ENCODE measurements at places on chromosomes 5 and 9.

- H3K4me1 ChIP-seq = peaks cover 10% of the 10 kb centered on the region
- peaks cover 8% of the 10 kb centered on the region for H3K27me3 ChIP-seq
- peak; percentile 61 for DNase-seq
- no peak overlapping the region for H3K4me3 ChIP-seq
- H3K36me3 ChIP-seq = no peaks in the 10 kb centered on the region
- H3K27ac ChIP-seq = no peak overlapping the region
Observed at GRCh38 chr5:5497152-5497788, 74.8 kb downstream of the ICE1 start.

DNA sequence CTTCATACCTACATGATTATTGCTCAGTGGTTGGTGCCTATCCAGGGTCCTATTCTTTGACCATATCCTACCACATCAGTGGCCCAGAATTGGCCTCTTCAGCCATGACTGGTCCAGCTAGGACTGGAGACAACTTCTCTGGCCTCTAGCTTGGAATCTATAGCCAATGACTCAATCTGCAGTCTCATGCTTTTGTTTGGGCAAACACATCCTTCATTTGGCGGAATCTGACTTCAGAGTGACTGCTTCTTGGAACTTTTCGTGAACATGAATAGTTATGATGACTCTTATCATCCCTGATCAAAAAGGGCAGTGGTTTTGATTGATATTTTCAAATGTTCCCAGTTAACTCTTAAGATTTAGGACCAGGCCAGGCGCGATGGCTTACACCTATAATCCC is 134.1 kb downstream of the PAPPA start:
- peaks cover 19% of the 10 kb centered on the region for H3K4me1 ChIP-seq
- peak overlapping the region; percentile 61 for H3K4me3 ChIP-seq
- peak; percentile 25 for DNase-seq
- peaks cover 17% of the 10 kb centered on the region for H3K36me3 ChIP-seq
- H3K27ac ChIP-seq = peak overlapping the region; percentile 76

GRCh38 chr9:72255569-72255968 is 106.3 kb downstream of the GDA start:
- no peak for DNase-seq
- no peak overlapping the region for H3K4me3 ChIP-seq
- H3K27ac ChIP-seq = no peak overlapping the region
- no peaks in the 10 kb centered on the region for H3K36me3 ChIP-seq

DNA sequence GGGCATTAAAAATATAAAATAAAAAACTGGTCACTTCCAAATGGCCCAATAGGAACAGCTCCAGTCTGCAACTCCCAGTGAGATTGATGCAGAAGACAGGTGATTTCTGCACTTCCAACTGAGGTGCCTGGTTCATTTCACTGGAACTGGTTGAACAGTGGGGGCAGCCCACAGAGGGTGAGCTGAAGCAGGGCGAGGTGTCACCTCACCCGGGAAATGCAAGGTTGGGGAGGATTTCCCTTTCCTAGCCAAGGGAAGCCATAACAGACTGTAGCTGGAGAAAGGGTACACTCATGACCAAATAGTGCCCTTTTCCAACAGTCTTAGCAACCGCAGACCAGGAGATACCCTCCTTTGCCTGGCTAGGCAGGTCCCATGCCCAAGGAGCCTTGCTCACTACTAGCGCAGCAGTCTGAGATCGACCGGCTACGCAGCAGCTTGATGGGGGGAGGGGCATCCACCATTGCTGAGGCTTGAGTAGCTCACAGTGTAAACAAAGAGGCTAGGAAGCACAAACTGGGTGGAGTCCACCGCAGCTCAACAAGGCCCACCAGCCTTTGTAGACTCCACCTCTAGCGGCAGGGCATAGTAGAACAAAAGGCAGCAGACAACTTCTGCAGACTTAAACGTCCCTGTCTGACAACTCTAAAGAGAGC is 12.7 kb downstream of the RLN1 start:
- no peak overlapping the region for H3K4me3 ChIP-seq
- H3K27me3 ChIP-seq = peaks cover 12% of the 10 kb centered on the region
- no peaks in the 10 kb centered on the region for H3K36me3 ChIP-seq
- H3K27ac ChIP-seq = no peak overlapping the region
- no peak for DNase-seq

DNA sequence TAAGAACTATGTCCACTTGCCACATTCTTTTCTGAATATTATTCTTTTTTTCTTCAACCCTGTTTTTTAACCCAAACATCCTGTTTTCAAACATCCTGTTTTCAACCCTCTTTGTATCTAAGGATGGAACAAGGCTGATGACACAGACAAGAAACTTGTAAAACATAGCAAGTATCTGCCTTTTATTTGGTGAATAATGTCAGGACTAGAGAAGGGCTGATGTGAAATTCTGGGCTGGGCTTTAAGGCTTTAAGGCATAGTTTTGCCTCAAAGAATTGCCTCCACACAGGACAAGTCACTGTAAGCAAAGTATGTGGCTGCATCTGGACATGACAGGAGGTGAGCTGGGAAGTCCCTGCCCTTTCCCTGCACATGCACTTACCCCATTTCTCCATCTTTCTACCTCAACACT is 42.5 kb upstream of the RIC1 start:
- peak; percentile 86 for DNase-seq
- H3K4me1 ChIP-seq = peaks cover 74% of the 10 kb centered on the region
- peak overlapping the region; percentile 90 for H3K27ac ChIP-seq
- H3K4me3 ChIP-seq = peak overlapping the region; percentile 57

- H3K4me3 ChIP-seq = no peak overlapping the region
- no peak for DNase-seq
- H3K27ac ChIP-seq = peak overlapping the region; percentile 42
- no peaks in the 10 kb centered on the region for H3K27me3 ChIP-seq
Observed at GRCh38 chr5:10485142-10485795, 43.6 kb downstream of the ROPN1L start.

- no peak overlapping the region for H3K27ac ChIP-seq
- peak overlapping the region; percentile 70 for H3K4me3 ChIP-seq
- peaks cover 38% of the 10 kb centered on the region for H3K27me3 ChIP-seq
- peaks cover 10% of the 10 kb centered on the region for H3K4me1 ChIP-seq
Observed at GRCh38 chr9:21402386-21403251, 6.3 kb upstream of the IFNA8 start.

- H3K4me3 ChIP-seq = no peak overlapping the region
- peaks cover 11% of the 10 kb centered on the region for H3K4me1 ChIP-seq
- DNase-seq = no peak
- H3K27ac ChIP-seq = no peak overlapping the region
- no peaks in the 10 kb centered on the region for H3K36me3 ChIP-seq
Observed at GRCh38 chr5:64214132-64214531, 48.5 kb downstream of the RNF180 start.
